ENCODE measurements at places on chromosomes 3 and 15. TPM values are rescaled to one million over a fixed set of nuclear protein-coding genes. Genes with fewer than 3 reads are reported as not detected.
A peak's percentile ranks its signal among the peaks of the same experiment; 100 is the strongest.

B3GALNT1 gene
- 13.4 TPM for total RNA-seq

BFSP2 gene
- total RNA-seq = not detected

EPHB3 gene
- total RNA-seq = 10.2 TPM

PPP1R14D gene
- total RNA-seq = 23.4 TPM

CFAP161 gene
- total RNA-seq = 0.17 TPM

GP9 gene
- not detected for total RNA-seq

SV2B gene
- total RNA-seq = 0.35 TPM

ALDH1A3 gene
- total RNA-seq = 2.1 TPM

STRIT1 gene
- 0.72 TPM for total RNA-seq

SLC9C1 gene
- 0.46 TPM for total RNA-seq

PLA2G4B gene
- 20.7 TPM for total RNA-seq

IL16 gene
- total RNA-seq = 16.5 TPM

GRK7 gene
- not detected for total RNA-seq

IL17RD gene
- total RNA-seq = 11.7 TPM

SMCO1 gene
- total RNA-seq = not detected

DUOXA2 gene
- total RNA-seq = 87.1 TPM

SLC28A2 gene
- total RNA-seq = 86.6 TPM

TNFAIP8L3 gene
- 4.2 TPM for total RNA-seq

SLC12A1 gene
- not detected for total RNA-seq

TF gene
- total RNA-seq = 22.7 TPM

DNA sequence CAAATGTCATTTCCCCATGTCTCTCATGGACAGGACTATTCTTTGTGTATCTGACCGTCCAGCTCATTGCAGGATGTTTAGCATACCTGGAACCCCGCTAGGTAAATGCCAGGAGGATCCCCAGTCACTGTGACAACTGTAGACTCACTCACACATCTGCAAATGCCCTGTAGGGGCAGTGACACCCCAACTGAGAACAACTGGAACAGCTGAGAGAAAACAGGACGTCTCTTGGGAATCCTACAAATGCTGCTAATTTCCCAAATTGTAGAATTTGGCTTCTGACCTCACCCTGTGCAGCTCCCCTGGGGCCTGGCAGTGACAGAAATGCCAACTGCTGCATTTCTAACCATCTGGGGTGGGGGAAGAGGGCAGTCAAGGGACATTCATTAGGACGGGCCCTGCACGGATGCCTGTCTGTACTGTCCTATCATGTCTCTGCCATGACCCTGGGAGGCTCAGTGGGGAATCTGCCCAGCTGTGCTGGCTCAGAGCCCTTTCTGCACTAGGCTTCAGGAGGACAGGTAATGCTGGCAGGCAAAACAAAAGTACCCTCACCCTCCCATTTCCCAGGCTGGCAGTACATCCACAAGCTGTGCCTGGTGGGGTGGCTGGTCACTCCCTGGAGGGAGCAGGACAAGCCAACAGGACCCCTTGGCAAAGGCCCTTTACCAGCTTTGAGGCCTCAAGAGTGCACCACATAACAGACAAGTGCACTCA is 30.4 kb downstream of the RAB6B start:
- DNase-seq = no peak

DNA sequence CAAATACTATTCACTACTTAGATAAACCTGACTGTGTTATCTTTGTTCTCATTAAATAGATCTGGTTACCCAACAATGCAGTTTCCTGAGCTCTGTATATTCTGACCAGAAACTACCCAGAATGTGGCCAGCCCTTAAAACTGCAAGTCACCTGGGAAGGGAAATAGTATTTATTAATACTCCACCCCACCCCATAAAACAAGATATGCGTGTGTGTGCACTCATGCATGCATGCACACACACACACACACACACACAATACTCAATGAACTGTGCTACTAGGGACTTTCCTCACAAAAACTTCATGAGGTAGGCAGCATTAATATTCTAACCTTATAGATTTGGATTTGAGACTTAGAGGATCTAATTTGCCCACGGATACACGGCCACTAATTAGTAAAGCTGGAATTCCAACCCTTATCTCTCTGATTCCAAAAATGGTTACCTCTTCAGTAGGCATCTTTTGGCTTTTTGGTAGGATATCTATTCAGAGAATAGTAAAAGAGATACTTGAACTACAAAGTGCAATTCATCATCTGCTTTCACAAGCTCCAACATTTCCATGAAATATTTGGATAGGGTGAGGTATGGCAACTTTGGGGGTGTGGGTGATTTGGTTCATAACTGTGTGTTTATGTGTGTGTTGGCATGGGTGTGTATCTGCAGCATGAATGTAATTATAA is 197.0 kb upstream of the CFAP20DC start:
- DNase-seq = no peak

DNA sequence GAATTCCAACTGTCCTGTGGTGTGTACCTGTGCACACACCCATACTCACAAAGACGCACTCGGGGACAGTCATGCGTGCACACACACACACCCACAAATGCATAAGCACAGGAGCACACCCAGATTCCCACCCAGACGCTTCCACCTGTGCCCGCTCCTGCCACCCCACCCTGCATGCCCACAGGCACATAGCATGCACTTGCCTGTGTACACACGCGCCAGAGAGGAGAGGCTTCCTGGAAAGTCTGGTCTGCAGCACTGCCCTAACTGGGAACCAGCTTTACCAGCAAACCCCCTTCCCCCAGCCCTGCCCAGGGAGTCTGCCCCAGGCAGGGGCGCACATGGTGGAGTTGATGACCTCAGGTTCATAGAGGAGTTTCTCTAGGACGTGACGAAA is 246.2 kb downstream of the UACA start:
- DNase-seq = no peak

DNA sequence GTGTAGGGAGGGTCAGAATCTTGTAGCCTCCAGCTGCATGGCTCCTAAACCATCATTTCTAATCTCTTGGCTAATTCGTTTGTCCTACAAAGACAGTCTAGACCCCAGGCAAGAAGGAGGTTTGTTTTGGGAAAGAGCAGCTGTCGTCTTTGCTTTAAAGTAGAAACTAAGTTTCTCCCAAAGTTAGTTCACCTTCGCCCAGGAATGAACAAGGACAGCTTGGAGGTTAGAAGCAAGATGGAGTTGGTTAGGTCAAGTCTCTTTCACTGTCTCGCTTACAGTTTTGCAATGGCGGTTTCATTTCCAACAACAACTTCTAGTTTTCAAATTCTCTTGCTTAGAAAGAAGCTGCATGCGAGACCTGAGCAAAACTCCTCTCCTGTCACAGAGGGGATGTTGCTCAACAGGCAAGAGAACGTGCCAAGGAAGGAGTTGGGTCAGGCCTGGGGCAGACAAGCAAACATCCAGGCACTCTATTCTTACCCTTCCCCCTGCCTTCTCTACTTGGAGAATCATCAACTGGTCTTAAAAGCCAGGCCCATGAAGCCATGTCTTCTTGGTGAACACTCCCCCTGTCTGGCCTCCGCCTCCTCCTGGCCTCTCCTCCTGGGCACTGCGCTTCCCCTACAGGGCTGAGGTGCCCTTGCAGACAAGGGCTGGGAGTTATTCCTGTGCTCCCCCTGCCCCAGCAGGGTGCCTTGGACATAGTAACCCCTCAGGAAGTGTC is 57.6 kb downstream of the TMEM44 start:
- DNase-seq = no peak

GRCh38 chr15:29133791-29134190 is 135.8 kb downstream of the NSMCE3 start:
- no peak for DNase-seq

GRCh38 chr3:47836986-47837385 is 34.0 kb downstream of the DHX30 start:
- DNase-seq = no peak

GRCh38 chr3:191889756-191890155 is 428.8 kb downstream of the PYDC2 start:
- DNase-seq = no peak

- DNase-seq = no peak
Observed at GRCh38 chr3:127615631-127616305, 13.2 kb upstream of the PODXL2 start.

GRCh38 chr3:170327040-170327808 is 30.3 kb upstream of the SKIL start:
- DNase-seq = no peak

- no peak for DNase-seq
Observed at GRCh38 chr3:141454906-141455602, 31.8 kb upstream of the RASA2 start.

DNA sequence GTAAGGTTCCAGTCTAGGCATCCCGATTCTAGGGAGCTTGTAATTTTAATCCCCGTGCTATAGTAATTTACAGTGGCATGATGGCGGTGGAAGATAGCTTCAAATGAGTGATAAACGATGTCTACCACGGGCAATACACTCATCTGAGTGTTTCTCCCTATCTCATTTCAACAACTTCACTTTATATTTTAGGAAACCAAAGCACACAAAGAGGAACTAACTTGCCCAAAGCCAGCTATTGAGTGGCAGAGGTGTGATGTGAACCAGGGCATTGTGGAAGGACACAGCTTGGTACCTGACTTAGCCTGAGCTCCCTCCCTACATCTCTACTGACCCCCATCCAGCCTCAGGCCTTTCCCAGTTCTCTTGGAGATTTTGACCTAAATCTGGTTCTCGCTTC is 16.9 kb upstream of the FILIP1L start:
- DNase-seq = no peak

- no peak for DNase-seq
Observed at GRCh38 chr15:51382787-51383186, 41.3 kb downstream of the GLDN start.

DNA sequence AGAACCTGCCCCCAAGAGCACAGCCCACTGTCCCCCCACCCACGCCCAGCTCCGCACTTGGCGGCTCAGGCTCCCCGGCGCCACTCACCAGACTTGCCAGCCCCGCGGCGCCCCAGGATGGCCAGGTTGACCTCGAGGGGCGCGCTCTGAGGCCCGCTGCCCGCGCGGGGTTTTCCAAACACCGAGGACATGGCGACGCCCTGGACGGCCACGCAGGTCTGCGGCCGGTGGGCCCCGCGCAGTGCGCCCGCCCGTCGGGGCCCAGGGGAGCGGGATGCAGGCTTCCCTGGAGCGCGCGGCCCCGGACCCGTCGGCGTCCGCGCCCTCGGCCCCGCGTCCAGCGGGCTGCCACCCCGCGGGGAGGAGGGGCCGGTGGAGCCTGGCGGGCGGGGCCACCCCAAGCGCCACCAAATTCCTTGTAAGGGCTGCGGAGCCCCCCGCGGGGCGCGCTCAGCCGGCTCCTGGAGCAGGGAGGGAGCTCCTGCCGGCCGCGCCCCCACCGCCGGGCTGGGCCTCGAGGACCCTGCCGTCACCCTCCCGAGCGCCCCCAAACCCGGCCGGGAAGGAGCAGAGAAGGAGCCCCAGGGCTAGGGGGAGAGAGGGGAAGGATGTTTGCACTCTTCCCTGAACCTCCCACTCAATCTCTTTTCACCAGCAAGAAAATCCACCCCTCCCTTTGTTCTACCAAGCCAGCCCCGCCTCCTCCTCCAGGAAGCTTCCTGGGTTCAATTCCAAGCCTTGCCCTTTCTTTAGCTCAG is at the start of gene RASL12:
Gene RASL12, minus strand, starts transcription at position 347 of the 758 bp plus-strand sequence. Its CDS starts 156 bp downstream, at position 191.
- no peak for DNase-seq

- no peak for DNase-seq
Observed at GRCh38 chr15:96186105-96186504, 144.4 kb upstream of the NR2F2 start.

GRCh38 chr3:67876261-67876660 is 221.8 kb upstream of the SUCLG2 start:
- DNase-seq = no peak

GRCh38 chr3:58009749-58010535 is 1.7 kb downstream of the FLNB start:
- DNase-seq = peak; percentile 77

GRCh38 chr15:68900027-68900426 is 30.3 kb upstream of the SPESP1 start:
- no peak for DNase-seq

DNA sequence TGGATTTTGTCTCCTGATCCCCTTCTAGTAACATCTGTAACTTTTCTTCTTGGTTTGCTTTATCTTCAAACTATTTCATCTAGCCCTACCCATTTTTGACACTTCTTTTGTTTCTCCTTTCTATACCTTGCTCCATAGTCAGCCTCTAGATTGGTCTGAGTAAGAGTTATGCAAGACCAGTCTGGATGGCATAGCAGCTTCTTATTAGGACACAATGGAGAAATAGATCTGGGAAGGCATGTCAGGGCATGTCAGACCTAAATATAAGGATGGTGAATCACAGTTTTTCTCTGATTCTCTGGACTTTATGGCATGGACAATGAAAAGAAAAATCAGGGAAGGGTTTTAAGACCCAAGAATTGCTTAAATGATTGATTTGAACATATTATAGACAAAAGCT is 452.5 kb downstream of the RAP2B start:
- DNase-seq = no peak

- no peak for DNase-seq
Observed at GRCh38 chr3:62370858-62371719, 2.3 kb downstream of the FEZF2 start.

DNA sequence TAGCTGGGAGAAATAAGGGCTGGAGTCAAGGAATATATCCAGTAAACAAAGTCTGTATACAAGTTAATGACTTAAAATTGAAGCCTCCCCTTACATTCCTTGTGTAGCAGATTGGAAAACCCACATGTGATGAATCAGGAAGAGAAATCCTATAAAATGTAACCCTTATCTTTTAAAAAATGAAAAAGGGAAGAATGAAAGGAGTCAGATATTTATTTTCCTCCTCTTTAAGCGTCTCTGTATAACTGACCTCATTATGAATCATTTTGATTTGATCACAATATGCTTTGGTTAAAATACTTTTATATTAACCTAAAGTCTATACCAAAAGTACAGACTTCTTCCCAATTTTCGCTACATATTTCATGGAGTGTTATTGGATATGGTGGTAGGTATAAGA is 316.3 kb upstream of the STAC start:
- DNase-seq = no peak

DNA sequence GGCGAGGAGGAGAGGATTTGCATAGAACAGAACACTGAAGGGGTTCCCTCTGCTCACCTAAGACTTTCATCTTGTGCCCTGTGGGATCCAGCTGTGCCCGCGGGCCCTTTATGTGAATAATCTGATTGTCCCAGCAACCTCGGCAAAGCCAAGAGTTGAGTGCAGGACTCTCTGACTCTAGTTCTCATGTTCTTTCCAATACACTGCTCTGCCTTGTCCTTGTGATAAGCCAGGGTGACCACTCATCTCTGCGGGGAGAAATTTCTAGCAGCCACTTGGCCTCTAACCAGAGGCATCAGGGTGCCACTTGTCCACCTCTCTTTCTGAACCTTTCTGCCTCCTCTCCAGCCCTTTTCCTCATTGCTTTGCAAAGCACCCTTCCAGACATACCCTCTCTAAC is 31.8 kb downstream of the AQP9 start:
- DNase-seq = no peak

- DNase-seq = no peak
Observed at GRCh38 chr3:10933021-10933420, 59.5 kb upstream of the SLC6A1 start.

All from mucosa of gallbladder (tissue), 1 donor.